ENCODE measurements at places on chromosomes 2 and 18.

DNA sequence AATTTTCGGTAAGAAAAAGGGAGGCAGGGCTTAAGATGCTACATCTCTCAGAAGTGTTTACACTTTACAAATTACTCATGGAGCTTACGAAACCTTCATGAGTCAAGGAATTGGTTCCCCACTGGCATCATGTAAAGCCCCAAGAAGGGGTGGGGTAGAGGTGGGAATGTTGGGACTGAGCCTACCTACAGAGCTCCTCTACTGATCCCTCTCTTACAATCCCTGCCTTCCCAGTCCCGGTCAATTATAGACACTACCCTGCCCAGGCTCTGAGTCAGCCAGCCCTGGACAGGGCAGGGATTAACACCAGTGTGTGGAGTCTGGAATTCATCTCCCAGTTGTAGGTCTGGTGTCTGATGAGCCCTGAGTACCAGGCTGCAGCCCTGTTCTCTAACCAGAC lies 248.9 kb downstream of the PAX3 start:
- DNase-seq, result no peak

- DNase-seq, result no peak
Observed at GRCh38 chr2:17864676-17865075, 13.8 kb upstream of the KCNS3 start.

- no peak for DNase-seq
Observed at GRCh38 chr2:96873651-96874096, 3.8 kb upstream of the SEMA4C start.

GRCh38 chr2:179181002-179181401 lies 83.6 kb downstream of the SESTD1 start:
- DNase-seq, result no peak

- no peak for DNase-seq
Observed at GRCh38 chr2:182814380-182814779, 52.1 kb downstream of the FRZB start.

- no peak for DNase-seq
Observed at GRCh38 chr2:25421820-25422411, 80.2 kb upstream of the DNMT3A start.

DNA sequence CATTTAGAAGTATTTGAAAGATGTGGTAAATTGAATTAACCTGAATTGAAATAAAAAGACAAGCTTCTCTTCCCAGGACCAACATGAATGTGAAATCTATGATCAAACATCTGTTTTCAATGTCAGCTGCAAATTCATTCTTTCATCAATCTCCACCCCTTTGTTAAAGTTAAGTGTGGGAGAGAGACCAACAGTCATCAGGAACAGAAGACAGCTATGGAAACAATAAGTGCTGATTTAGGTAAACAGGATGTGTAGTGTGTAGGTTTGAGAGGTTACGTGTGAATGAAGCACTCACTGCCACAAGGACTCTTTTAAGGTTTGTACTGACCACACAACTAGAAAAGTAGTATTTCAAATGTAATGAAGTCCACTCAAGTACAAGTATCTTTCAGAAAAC lies 1659.8 kb upstream of the CELF4 start:
- DNase-seq, result no peak

GRCh38 chr2:40734797-40735196 lies 282.9 kb upstream of the SLC8A1 start:
- no peak for DNase-seq

DNA sequence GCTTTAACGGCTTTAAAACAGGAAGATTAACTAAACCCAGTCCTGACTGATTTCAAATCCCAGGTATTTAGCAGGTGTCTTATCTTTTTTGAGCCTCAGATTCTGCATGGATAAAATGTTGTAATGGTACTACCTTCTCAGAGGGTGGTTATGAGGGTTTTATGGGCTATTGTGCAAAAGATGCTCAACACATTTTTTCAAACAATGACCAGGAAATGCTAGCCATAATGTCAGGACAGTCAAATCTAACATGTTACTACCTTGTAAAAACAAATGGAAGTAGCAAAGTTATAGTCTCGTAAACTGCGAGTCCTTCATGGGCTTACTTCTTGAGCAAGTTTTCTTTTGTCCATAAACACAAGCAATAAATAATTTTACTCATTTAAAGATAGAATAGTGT lies 162.1 kb upstream of the TFPI start:
- no peak for DNase-seq

GRCh38 chr2:133937669-133938068 lies 316.2 kb upstream of the MGAT5 start:
- DNase-seq, result no peak

GRCh38 chr2:180021850-180022249 lies 14.8 kb upstream of the CWC22 start:
- no peak for DNase-seq

GRCh38 chr2:49162151-49162550 lies 7.8 kb upstream of the FSHR start:
- DNase-seq, result no peak

- DNase-seq, result no peak
Observed at GRCh38 chr2:158755310-158756087, 39.6 kb upstream of the DAPL1 start.

GRCh38 chr2:151534001-151534400 lies 124.3 kb downstream of the RIF1 start:
- no peak for DNase-seq

- no peak for DNase-seq
Observed at GRCh38 chr18:54323970-54324369, 33.7 kb downstream of the STARD6 start.
